B cell (primary cell): ENCODE measurements at places on chromosomes 16 and 17.

- DNase-seq = peak; percentile 63
These were observed 74.5 kb upstream of the TNRC6C start for GRCh38 chr17:77884019-77884418.

GRCh38 chr17:63102034-63102433 lies 136.0 kb downstream of the TANC2 start:
- DNase-seq = no peak

GRCh38 chr17:60971515-60972369 lies 294.1 kb downstream of the BCAS3 start:
- DNase-seq = peak; percentile 43

GRCh38 chr17:47850373-47850691 lies 631 bp downstream of the SP6 start:
- no peak for DNase-seq

DNA sequence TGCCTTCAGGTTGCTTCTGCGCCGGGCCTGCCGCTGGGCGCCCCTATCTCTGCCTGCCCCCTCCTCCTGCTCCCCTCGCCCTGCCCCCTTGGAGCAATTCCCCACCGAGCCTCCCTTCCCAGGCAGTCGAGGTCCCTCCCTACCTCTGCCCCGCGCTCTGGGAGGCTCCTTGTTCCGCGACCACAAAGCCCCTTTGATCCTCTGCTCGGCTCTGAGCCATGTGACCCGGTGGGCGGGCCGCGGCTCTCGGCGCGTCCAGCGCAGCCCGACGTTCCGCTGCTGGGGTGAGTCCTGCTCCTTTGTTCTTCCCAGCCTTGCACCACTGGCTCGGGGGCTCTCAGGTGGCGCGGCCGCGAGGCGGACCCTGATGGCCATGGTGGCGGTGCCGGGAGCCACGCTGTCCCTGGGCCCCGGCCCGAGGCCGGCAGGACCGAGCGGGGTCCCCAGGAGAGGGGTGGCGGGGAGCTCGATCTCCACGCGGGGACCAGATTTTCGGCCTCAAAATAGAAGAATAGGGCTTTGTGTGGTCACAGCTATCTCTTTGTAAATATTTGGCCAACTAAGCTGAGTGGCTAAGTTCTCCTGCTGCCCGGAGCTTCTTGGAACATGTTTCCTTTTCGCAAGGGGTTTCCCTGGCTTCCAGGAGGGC lies 310.6 kb downstream of the SEC14L1 start:
- DNase-seq = peak; percentile 70

GRCh38 chr16:86909359-86910160 lies 331.2 kb downstream of the FOXL1 start:
- DNase-seq = no peak

DNA sequence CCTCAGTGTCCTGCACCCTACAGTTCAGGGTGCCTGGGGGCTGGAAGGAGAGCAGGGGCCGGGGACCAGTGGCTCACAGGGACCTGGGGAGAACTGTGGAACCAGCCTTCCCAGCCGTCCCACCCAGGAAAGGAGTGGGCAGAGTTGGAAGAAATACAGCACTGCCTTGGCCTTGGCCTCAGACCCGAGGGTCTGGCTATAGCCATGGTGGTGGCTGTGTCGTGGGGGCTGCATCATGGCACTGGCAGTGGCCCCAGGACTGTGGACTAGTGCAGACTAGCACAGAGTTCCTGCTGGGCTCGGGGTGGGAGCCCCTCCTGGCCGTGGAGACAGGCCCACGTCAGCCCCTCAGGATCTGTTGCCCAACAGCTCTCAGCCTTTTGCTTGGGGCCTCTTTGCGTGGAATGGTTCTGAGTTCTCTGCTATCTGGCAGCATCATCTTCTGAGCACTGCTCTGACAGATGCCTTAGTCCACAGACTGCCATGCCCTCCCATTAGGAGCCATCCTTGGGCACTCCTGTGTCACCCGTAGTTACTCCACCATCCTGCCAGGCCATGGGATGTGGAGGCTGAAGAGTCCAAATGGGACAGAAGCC lies 12.6 kb upstream of the DNASE1 start:
- DNase-seq = no peak

- DNase-seq = no peak
These were observed 2.0 kb upstream of the VAMP2 start for GRCh38 chr17:8164815-8165131.

- DNase-seq = no peak
These were observed 6.6 kb downstream of the BTBD17 start for GRCh38 chr17:74355065-74355464.
